NCI-H1105 (cell line): ENCODE measurements at places on chromosomes 13 and 19.

DNA sequence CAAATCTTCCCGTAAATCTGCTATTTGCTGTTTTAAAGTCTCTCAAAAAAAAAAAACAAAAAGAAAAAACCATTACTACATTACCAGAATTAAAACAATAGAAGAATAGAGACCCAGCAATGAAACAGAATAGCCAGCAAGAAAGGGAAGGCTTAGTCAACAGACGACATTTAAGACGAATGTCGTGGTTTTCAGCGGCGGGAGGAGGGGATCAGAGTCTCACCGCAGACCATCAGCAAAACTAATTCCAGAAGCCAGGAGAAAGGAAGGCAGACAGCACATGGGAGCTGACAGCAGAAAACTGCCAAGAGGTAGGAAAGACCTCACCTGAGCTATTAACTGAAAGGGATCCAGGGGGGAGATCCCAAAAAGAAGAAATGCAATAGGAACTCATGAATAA, 128.9 kb downstream of the RNF17 start:
- DNase-seq, result no peak

DNA sequence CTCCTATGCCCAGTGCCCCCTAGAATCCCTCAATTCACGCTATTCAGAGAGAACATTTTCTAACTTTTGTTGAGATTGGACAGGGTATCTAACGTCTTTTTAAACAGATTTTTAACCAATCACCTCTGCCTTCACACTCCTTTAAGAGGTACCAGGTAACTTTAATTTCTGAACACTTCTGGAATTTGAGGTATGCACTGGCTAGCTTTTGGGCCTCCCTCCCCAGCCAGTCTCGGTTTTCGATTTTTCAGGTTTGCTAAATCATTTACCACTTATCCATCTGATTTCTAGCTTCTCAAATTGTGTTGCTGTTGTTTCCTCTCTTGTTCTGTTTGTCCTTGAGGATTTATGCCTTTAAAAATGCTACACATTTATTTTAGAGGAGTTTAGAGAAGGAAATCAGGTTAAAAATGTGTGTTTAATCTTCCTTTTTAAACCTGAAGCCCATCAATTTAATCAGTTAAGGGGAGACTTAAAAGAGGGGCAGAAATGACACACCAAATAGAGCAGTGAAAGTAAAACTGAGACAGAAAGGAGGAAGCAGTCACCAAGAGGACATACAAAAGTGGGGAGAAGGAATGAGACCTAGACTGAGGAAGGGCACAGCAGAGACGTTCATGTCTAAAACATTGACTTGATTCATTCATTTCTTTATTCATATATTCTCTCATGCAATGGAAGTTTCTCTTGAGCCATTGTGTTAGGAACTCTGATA, 139.6 kb upstream of the HTR2A start:
- no peak for DNase-seq

- no peak for DNase-seq
Measured at GRCh38 chr13:92805766-92806165, 420.8 kb upstream of the GPC6 start.

- no peak for DNase-seq
Measured at GRCh38 chr13:37716420-37717195, 118.0 kb upstream of the POSTN start.

- no peak for DNase-seq
Measured at GRCh38 chr19:1177322-1178114, 3.5 kb upstream of the SBNO2 start.

GRCh38 chr13:48778610-48779009, 124.9 kb downstream of the CYSLTR2 start:
- DNase-seq, result no peak

GRCh38 chr19:33171916-33172359, 22.2 kb upstream of the LRP3 start:
- DNase-seq, result no peak

DNA sequence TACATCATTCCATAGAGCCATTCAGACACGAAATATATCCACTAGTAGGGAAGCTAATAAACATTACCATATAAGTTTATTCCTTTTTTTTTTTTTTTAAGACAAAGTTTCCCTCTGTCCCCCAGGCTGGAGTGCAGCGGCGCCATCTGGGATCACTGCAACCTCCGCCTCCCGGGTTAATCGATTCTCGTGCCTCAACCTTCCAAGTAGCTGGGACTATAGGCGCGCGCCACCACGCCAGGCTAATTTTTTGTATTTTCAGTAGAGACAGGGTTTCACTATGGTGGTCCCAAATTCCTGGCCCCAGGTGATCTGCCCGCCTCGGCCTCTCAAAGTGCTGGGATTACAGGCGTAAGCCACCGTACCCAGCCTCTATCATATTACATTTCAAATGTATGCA, 612 bp upstream of the ZNF154 start:
- DNase-seq, result no peak

DNA sequence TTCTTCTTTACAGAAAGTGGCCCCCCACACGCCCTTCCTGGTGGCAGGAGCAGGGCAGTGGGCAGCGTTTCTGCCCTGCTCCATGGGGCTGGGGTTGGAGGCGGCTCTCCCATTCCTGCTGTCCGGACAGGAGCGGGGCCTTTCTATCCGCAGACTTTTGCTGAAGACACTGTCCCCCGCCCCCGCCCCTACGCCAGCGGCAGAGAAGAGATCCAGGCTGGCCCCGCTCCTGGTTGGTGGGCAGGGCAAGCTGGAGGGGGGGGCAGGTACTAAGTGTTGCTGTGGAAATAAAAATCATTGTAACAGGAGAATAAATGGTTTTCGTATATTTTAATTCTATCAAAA, 81.7 kb downstream of the ZNF429 start:
- DNase-seq, result no peak

DNA sequence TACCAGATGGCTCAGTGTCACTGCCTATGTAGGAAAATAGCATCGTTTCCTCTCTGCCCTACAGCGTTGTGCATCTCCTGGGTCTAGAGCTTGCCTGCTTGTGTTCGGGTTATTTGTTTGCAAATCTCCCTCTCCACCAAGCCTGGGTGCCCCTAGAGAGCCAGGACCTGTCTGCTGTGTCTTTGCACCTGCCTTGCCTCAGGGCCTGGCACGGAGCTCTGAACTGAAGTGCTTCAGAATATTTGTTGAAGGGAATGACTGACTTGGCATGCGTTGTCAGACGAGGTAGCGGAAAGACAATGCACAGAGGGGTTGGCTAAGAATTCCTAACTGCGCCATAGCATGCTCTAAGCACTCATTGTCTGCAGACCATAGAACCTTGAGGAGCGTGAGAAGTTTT, 263.4 kb downstream of the FGF9 start:
- peak; percentile 77 for DNase-seq

GRCh38 chr19:11204943-11205349, 7.6 kb upstream of the KANK2 start:
- DNase-seq, result no peak

- no peak for DNase-seq
Measured at GRCh38 chr19:17685451-17686022, 2.6 kb downstream of the UNC13A start.

DNA sequence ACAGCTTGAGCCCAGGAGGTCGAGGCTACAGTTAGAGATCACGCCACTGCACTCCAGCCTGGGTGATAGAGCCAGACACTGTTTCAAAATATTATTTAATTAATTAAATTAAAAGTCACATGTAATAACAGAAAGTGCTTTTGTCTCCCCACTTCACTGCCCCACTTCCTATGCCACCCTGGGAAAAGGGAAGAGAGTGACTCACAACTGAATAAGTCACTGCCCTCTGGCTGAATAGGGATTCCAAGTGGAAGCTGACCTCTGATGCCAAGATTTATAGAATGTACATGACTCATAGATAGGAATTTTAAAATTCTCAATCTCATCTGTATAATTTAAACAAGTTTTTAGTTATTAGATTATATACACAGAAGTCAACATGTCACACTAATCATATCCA, 22.2 kb upstream of the ERVV-1 start:
- no peak for DNase-seq

DNA sequence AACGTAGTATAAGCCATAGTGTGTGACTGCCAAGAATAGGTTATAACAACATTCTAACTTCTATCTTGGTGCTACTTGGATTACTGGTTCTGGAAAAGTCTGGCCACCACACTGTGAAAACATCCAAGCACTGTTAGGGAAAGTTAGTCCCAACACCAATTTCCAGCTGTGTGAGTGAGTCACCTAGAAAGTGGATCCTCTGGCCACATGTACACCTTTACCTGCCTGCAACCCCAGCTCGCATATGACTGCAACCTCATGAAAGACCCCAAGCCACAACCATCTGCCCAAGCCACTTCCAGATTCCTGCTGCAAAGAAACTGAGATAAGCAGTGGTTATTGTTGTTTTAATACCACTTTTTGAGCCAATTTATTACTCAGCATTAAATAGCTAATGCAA, 404.5 kb downstream of the KCTD12 start:
- DNase-seq, result no peak

DNA sequence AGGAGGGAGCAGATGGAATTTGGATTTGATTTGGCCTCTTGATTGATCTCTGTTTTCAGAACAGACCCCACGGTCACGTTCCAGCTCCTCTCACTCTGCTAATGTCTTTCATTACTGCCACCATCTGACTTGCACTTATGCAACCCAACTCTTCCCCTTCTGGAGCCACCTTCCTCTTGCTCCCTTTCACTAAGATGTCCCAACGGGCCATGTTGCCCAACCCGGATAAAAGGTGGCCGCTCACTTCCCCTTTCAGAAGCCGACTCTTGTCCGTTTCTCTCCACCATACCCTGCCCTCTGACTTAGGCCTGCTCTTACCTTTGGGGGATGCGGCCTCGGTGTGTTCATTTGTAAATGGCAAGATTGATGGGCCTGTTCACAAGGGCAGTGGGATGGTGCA, 27.4 kb upstream of the CYP4F8 start:
- DNase-seq, result no peak

DNA sequence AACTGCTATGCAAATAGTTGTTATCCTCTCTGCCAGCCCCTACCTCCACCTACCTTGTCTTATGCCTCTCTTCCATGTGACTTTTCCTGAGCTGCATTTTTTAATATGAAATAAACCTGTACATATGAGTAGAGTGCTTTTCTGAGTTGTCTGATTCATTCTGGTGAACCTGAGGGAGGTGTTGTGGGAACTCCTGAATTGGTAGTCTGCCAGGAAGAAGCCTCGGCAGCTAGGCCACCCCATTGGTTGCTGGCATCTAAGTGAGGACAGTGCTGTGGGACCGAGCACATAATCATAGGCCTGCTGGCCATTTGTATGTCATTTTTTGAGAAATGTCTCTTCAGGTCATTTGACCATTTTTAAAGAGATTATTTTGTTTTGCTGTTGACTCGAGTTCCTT, 1146.8 kb downstream of the UQCRFS1 start:
- DNase-seq, result no peak

DNA sequence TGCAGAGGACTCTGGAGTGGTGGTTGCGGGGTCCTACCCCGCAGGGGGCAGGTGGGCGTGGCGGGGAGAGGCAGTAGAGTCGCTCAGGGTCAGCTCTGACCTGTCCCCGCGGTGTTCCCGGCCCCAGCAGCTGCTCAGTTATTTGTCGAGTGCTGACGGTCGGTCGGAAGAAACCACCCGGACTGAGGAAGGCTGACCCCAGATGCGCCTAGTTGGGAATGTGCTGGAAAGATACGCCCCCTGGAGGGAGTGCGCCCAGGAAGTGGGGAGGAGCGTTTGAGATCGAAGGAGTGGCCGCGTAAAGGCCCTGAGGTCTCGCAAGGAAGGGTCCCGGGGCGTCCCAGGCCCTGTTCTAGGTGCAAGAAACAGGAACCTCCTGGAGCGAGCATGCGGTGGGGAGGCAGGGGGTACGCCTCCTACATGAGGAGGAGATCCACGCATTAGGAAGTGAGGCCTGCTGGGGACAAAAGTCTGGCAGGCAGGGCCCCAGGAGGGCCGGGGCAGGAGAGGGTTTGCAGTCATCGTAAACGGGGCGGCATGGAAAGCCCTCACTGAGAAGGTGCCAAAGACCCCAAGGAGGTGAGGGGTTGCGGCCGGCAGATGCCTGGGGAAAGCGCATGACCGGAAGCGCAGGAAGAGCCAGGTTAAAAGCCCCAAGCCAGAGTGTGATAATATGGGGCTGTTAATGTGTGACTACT, 9.2 kb downstream of the CCDC8 start:
- DNase-seq, result no peak

DNA sequence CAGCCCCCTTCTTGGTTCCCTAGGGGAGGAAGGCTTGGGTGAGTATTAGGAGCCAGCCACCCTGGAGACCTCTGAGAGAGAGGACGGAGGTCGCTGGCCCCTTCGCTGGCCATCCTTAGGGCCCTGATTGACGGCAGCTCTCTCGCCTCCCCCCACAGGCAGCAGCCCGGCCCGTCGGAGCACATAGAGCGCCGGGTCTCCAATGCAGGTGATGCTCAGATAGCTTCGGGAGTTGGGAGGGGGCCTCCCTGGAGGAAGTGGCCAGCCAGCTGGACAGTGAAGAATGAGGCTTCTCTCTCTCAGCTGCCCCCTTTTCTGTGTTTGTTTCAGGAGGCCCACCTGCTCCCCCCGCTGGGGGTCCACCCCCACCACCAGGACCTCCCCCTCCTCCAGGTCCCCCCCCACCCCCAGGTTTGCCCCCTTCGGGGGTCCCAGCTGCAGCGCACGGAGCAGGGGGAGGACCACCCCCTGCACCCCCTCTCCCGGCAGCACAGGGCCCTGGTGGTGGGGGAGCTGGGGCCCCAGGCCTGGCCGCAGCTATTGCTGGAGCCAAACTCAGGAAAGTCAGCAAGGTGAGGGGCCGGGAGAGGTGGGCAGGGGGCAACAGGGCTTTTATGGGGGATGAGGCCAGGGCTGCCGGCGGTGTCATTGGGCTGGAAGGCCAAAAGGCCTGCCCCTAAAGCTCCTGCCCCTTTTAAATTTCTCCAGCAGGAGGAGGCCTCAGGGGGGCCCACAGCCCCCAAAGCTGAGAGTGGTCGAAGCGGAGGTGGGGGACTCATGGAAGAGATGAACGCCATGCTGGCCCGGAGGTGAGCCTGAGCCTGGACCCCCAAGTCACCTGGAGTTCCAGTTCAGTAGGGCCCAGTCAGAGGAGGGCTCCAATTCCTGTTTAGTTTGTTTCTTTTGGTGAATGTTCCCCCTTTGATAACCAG, 15.0 kb downstream of the VASP start:
- no peak for DNase-seq

DNA sequence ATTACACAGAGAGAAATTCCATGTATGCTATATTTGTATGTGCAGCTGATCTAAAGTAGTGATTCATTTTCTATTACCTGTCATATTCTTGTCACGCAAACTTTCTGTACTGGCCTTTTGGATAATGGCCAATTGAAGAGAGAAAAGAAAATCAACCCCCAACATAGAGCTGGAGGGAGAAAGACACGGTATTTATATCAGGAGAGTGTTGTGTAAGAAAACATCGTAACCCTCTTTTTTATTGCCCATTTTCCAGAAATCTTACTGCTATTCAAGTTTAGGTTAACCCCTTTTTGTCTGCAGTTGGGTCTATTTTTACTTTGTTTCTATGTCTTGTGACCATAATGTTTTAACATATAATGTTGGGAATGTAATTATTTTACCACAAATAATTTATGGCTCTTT, 27.9 kb downstream of the DGKH start:
- DNase-seq, result no peak

GRCh38 chr13:42836930-42837690, 55.7 kb downstream of the FAM216B start:
- no peak for DNase-seq

GRCh38 chr19:55301459-55302317, 17.9 kb downstream of the BRSK1 start:
- DNase-seq, result peak; percentile 85

GRCh38 chr19:1483131-1483978, 4.3 kb upstream of the C19orf25 start:
- DNase-seq, result no peak
